ENCODE measurements at places on chromosomes 4 and X.

GRCh38 chr4:145840162-145840768 lies 98.4 kb downstream of the ZNF827 start:
- peak; percentile 5 for DNase-seq

GRCh38 chr4:126396703-126397102 lies 1081.9 kb downstream of the FAT4 start:
- DNase-seq: no peak

DNA sequence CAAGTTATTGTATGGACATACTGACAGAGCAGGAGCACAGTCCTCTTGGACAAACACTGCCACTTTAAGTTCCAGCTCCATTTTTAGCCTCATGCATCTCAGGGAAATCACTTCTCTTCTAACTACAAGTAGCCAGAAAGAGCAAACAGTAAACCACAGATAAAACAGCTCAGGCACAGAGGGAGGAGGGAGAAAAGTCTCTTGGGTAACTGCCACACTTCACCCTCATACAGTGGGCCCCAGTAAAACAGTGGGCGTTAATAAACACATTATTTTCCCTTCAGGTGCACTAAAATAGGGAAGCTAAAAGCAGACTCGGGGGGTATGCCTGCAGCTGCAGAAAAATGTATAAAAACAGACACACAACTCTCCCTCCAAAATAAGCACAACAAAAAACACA lies 21.6 kb downstream of the CD38 start:
- no peak for DNase-seq

- DNase-seq: no peak
Measured at GRCh38 chr4:20272411-20272872, 20.7 kb downstream of the SLIT2 start.

- no peak for DNase-seq
Measured at GRCh38 chr4:83124111-83124780, 9.7 kb upstream of the PLAC8 start.

DNA sequence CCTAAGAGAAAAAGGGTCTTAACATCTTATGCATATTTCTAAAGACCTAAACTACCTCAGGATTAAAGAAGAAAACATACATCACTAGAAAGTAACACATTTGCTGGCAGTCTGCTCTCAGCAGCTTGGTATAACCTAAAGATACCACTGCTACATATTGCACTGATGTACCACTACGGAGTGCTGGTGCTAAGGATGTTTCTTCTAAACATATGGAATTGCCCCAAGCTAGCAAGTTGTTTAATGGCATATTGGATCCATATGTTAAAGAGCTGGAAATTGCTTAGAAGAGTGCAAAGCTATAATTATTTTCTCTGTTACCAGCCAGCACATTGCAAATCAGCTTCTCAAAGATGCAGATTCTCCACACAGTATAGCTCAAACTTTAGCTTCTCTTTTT lies 436.5 kb upstream of the GALNTL6 start:
- no peak for DNase-seq

DNA sequence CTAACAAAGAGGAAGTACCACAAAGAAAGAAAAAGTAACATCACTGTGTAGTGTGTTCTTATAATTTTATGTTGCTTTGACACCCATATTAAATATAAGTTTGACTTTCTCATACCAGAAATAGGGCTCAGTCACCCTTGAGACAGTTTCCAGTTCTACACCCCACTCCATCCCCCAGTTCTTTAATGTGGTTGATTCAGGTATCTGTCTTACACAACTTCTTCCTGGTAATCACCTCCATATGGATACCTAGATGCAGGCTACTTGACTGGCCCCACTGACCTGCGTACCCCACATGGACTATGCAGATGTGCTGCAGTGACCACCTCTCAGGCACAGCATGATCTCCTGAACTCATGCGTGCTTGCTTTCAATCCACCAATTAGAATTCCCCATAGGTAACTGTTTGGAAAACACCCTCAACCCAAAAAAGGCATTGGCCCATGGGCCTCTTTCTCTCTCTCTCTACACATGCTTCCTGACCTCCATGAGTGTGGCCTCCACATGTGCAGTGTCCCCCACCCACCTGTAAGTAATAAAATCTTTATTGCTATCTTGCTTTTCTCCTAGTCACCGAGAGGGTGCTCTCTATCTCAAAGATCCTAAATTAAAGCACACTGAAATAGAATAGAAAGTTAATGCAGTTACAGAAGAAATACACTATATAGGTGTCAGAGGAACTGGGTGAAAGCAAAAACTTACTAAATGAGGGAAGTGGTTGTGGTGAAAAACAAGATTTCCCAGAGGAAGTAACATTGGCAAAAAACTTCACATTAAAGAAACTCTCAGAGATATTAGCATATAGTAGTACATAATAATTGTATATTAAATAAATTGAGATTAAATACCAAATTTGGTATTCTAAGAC lies 98.4 kb downstream of the ZAR1 start:
- no peak for DNase-seq

- no peak for DNase-seq
Measured at GRCh38 chrX:151692825-151693224, 2.4 kb upstream of the PRRG3 start.

DNA sequence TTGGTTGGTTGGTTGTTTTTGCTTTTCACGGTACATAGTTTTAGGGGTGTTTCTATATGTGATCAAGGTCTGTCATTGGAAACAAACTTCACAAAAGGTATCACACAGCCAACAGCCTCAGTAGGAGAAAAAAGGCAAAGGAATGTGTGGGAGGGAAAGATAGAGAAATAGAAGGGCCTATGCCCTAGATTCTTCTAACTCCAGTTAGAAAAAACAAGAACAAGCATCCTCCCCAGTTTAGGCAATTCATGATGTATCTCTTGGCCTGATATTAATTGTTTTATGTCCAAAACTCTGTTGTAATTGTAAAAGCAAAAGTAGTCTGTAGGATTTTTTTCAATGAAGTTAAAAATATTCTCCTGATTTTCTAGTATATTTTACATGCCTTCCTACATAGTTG lies 192.4 kb upstream of the EDNRA start:
- DNase-seq: no peak

GRCh38 chr4:48295116-48295515 lies 25.5 kb upstream of the TEC start:
- no peak for DNase-seq

- DNase-seq: no peak
Measured at GRCh38 chr4:64594723-64595122, 185.5 kb upstream of the TECRL start.

GRCh38 chr4:55840956-55841355 lies 12.5 kb upstream of the EXOC1 start:
- no peak for DNase-seq

- peak; percentile 14 for DNase-seq
Measured at GRCh38 chrX:111837197-111837596, 38.8 kb upstream of the TRPC5OS start.

DNA sequence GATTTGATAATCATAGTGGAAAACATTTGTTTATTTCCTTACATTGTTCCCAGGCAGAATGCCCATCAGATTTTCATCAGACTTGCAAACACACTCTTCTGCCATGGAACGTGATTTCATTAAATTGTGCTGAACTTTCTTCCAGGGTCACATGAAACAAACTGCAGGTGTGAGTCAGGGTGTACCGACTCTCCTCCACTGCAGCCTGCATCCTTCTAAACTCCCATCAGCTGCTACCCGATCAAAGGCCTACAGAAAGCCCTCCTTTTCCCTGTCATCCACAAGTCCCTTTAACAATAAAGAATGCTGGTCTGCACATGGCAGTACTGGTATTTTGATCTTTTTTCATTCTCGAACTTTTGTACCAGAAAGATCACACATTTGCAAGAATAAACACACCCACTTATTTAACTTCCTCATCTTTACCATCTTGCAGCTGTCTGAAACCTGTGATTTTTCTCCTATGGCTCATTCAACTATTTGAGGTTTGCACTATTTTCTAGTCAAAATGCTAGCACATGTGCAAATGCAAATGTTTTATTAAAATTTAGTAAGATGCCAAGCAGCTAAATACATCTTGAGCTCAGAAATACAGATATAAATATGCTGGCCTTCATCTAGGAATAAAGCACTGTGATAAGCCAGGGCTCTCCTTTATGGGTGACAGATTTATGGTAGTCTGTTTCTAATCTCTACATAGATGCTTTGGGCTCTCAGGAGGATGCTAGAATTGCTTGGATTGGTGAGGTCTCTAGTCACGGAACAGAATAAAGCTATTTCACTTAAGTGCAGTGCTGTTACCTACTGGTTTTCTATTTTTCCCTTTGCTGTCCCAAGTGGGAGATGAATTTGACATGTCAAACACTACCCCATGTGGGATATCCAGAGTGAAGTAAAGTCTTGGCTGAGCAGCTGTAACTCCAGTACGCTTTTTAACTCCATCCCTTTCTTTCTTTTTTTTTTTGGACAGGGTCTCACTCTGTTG lies 25.8 kb upstream of the ARHGAP24 start:
- no peak for DNase-seq

DNA sequence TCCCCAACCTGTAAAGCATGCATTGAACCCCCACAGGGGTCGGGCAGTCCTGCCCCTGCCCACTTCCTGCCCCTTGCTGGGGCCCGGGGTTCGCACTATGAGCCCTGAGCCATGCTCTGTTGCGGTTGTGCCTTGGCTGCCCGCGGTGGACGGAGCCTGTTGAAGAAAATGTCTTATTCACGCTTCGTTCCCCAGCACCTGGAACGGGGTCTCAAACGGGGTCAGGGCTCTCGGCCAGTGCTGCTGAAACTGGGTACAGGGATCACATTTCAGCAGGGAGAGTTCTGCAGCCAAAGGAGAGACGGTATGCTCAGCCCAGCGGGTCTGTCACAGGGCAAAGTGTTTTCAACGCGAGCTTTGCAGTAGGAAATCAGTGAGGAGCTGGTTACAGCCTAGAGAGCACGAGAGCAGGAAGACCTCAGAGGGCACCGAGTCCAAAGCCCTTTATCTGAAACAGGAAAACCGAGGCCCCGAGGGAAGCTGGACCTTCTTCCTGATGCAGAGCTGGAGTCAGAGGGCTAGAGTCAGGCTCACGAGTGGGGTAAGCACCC lies 46.3 kb upstream of the AFAP1 start:
- DNase-seq: no peak

DNA sequence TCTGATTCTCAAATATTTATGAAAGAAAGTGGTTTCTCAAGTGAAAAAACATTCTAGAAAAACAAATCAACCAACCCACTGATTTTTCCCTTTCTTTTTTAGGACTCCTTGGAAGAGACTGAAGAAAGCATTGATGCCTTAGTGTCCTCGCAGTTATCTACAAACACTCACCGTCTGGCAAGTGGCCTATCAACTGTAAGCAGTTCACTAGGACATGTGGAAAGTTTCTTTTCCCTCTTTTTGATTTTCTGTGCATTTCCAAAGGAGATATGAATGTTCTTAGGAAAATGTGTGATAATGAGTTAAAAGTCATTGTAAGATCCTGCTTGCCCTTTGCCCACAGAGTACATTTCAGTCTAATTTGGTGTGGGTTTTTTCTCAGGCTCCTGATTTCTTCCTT lies 95.9 kb downstream of the SYTL5 start:
- DNase-seq: no peak

DNA sequence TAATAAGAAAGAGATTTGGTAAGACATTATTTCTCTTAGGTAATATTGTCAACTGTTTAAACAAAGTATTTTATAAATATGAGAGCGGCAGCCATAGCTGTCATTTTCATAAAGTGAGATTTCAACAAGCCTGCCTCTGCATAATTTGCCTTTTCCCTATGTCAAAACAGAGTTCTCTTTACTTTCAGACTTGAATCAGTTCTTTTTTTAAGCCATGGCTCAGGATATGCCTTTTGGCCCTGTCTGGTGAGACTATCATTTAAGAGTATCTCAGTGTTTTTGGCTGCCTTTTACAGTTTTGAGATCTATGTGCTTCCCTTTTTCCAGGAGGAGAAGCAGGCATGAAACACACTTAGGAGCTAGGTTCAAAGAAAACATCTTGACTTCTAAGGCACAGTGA lies 7.5 kb upstream of the GUCY1A1 start:
- DNase-seq: no peak

DNA sequence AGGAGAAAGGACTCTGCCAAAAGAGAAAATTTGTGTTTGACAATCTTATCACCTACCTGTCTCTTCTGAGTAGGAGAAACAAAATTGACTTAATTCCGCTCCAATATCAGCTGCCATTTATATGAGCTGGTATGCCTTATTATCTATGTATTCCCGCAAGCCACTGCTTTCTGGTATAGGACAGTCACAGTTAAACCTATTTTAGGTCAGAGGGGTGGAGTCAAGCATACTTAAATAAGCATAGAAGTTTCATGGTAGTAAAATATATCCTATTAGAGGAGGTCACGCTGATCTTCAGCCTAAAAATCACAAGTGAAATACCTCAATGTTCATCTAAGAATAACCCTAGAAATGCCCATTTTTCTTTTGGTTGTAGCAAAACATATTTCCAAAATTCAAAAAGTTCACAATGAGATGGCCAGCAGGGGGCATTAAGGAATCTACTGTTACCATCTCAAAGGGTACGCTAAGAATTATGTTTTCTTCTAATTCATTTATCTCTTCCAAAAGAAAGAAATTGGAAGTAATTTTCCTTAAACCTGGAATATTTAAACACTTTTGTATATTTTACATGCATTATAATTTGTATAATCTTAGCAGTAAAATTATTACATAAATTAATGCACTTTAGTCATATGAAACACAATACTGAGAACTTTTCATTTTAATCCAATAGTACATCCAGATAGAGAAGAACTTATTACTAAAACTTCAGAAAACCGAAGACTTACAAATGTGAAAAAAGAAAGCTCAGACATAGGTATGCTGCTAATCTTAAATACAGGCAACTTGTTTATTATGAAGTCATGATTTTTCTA lies 10.5 kb downstream of the PPAT start:
- no peak for DNase-seq

DNA sequence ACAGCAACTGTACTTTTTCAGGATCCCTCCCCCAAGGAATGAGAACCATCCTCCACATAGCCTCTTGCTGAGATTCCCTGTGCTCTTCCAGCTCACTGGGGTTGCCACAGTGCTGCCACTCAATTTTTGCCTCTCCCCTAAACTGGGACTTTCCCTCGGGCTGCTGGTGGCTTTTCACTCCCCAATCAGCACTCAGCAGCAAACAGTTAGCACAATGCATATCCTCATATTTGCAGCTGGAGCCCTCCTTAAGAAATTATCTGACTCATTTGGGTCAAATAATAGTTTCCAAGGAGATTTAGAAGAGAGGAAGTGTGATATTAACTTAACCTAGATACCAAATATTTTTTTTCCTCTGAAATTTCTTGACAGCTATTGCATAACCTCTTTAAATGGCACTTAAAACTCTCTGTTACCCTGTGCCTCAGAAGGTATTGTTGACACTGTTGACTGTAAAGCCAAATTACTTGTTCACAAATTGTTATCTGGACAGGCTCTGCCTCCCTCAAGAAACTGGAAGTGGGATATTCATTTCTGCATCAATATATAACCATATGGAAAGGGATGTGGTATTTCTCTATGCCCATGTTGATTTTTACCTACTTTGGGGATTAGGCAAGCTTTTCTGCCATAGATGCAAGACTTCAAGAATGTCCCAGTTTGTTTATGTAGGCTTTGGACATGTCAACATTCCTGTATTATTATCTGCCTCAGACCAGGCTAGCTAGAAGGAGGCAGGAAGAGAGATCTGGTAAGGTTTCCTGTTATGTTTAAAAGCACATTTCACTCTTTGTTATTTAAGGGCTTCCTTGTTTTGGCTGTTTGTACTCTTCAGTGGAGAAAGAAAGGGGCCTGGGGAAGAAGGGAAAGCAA lies 58.0 kb downstream of the SEPTIN11 start:
- DNase-seq: no peak

GRCh38 chr4:177161781-177162180 lies 147.9 kb upstream of the NEIL3 start:
- no peak for DNase-seq

- DNase-seq: no peak
Measured at GRCh38 chrX:137067147-137067546, 33.4 kb upstream of the GPR101 start.

- DNase-seq: no peak
Measured at GRCh38 chr4:152805071-152805650, 25.4 kb downstream of the ARFIP1 start.
